ENCODE measurements at places on chromosomes 7 and 10.

DNA sequence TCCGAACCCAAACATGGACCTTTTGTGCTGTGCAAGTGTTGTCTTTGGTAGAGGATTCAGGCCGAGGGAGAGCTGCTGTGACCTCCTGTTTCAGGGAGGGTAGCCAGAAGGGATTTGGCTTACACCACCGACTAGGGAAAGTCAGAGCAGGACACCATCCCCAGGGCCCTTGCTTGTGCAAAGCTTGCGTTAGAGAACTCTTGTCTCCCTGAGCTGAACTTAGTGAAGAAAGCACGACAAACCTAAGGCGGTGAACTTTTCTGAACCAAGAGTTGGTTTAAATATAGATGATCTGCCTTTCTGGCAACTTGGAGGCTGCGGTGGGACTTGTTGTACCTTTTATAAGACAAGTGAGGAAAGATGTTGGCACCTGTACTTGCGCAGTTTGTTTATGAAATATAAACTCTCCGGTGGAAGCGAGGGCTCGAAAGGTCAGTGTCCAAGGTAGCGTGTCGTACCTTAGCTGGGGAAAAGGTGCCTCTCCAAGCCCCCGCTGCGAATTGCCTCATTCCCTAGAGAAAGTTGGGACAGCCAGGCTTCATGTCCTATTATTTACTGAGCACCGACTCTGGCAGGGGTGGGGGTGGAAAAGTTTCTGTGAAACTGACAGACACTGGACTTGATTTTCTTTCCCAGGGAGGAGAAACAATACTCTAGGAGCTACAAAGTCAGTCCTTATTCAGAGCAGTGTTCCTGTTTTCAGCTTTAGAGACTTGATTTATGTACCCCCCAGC lies 31.6 kb downstream of the WBP1L start:
- DNase-seq: no peak

- no peak for DNase-seq
Observed at GRCh38 chr10:4977025-4977424, 13.8 kb downstream of the AKR1C1 start.

- DNase-seq: no peak
Observed at GRCh38 chr10:44995914-44996669, 4.6 kb upstream of the ZNF22 start.

DNA sequence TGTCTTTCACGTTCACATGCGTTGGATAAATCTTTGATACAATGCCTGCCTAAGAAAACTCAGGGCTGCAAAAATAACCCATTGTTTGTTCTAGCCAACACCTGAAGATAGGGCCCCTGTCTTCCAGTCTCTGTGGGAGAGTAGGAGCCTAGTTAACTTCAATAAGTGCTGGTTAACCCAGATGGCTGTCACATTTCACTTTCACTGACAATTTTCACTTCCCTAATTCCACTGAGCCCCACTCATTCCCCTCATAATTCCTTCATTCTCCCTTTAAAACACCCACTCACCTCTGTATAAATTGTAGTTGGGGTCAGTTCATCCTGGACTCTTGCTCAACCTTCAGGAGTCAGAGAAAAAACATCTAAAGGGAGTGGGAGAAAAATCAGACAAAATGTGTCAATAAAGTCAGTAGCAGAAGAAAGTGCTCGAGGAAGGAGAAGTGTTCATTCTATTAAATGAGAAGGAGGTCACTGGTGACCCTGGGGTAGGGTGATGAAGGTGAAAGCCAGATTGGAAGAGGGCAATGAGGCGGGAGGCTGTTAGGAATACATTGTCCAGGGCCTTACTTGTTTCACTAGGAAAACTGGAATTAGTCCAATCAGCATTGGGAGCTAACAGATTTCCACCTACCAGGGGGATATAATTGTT lies 51.2 kb upstream of the ABI1 start:
- DNase-seq: no peak

- no peak for DNase-seq
Observed at GRCh38 chr7:107166736-107167426, 1.9 kb upstream of the HBP1 start.

DNA sequence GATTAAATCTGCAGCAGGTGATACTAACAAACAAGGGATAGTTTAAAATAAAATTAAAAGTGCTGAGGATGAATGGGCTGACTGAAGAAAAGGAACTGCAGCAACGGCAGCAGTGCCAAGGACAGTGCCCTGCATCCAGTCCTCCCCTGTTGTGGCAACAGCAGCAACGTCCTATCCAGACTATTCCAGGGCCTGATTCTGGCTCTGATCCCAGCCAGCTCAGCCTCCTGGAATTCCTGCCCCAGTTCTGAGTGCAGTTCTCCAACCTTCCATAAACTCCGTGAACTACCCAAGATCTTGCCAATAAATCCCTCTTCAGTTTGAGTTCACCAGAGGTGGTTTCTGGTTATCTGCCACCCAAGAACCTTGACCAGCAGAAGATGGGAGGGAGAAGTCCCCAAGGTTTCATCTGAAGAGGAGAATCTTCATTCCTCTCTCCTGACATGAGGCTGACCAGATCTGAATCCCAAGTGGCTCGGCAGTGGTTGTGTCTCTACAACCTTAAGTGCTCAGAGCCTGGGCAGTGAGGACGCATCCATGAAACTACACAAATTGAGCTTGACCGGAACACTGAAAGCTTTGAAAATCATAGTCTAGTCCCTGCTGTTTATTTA lies 115.8 kb downstream of the SORBS1 start:
- no peak for DNase-seq

- no peak for DNase-seq
Observed at GRCh38 chr7:78777829-78778228, 675.6 kb downstream of the MAGI2 start.

DNA sequence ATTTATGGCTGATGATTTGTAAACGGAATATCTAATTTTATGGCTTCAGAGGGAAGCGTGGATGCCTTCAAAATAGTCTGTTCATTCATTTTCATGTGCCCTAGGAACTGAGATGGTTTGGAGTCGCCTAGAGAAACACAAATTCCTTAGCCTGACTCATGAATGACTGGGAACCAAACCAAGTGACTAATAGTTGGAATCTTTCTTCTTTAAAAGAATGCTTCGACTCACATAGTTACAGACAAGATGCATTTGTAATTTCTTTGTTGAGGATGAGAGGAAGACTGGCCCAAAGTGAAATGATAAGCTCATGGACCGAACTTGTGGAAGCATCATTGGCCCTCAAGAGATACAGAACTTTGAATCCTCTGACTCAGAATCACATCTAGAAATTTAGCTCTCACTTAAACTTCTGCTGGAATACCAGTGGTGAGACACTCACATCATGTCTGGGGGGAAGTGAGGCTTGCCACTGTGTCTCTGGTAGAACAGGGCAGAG lies 1107.2 kb downstream of the NRG3 start:
- no peak for DNase-seq

DNA sequence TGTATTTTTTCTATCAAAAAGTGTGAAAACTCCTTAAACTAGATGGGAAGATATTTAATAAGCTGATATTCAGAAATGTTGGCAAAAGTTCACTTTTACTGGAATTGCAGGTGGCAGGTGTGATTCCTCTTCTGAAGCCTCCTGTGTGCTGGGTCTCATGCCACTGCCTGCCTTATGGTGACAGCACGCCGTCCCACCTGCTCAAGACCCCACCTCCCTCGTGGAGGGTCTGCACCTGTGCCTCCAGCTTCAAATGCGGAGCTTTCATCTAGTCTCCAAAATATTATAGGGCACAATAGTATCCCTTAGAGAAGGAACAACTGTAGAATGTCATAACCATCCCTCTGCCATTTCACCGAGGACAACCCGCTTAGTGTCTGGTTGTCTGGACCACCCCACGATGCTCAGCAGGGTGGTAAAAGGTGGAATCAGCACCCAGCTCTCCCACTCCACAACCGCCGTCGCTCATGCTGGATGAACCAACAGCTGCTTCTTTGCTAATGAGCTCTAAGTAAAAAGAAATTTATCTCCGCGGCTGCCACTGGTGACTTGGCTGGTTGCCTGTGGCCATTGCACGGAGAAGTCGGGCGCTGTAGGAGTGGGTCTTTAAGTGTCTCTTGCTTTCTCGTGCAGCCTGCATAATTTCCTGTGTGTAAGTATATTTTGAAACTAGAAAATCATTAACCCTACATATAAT lies 119.3 kb upstream of the TCERG1L start:
- DNase-seq: no peak

DNA sequence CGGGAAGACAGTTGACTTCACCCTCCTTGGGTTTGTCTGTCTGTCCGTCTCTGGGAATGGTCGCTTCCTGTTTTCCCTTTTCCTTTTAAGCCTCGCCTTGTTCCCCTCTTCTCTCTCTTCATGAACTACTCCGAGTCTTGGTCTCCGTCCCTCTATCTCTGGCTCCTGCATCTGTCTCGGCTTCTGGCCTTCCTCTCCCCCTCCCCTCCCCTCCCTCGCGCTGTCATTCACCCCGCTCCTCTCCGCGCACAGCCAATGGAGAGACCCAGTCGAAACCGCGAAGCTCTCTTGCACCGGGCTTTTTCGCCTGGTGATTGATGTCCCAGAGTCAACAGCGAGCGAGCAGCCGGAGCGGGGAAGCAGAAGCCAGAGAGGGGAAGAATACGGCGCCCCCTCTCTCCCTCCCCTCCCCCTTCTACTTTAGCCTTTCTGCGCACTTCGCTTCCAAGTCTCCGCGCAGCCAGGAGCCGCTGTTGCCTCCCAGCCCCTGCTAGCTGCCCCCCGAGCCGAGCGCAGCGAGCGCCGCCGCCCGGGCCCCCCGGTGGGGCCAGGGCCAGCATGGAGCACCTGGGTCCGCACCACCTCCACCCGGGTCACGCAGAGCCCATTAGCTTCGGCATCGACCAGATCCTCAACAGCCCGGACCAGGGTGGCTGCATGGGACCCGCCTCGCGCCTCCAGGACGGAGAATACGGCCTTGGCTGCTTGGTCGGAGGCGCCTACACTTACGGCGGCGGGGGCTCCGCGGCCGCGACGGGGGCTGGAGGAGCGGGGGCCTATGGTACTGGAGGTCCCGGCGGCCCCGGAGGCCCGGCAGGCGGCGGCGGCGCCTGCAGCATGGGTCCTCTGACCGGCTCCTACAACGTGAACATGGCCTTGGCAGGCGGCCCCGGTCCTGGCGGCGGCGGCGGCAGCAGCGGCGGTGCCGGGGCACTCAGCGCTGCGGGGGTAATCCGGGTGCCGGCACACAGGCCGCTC lies at the start of gene TLX1:
TSS of gene TLX1 (plus strand) at position 317 of the 978 bp plus-strand sequence. CDS start at position 559, 242 bp downstream.
- DNase-seq: no peak

GRCh38 chr10:77820349-77820748 lies 106.2 kb downstream of the DLG5 start:
- DNase-seq: no peak

GRCh38 chr7:113805976-113806375 lies 112.8 kb downstream of the PPP1R3A start:
- no peak for DNase-seq

DNA sequence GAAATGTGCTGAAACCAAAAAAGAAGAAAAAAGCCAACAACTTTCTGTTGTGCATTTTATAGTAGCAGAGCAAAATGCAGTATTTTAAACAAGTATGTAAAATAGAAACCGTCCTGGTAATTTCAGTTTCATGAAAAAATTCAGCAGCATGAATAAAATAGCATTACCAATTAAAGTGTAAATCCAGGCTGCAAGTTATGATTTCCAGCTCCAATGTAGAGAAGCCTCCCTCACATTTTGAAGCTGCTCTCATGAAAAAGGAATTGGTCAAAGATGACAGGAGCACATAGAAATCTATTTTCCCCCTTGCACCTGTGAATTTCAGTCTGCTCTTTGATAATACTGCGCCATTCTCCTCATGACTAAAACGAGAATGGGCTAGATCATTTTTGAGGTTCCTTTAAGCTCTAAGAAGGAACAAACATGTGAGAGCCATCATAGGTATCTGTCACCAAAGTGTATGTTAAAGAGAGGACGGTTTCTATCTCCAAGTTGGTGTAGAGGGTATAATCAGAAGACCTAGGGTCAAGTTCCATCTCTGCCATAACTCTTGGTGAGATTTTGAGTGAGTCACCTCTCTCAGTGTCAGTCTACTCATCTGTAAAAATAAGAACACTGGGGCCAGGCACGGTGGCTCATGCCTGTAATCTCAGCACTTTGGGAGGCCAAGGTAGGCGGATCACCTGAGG lies 107.5 kb downstream of the MTPAP start:
- no peak for DNase-seq

- peak; percentile 81 for DNase-seq
Observed at GRCh38 chr10:13160934-13161856, at the start of gene MCM10. MCM10 (plus strand) TSS chr10:13161558; CDS start chr10:13164203, 2,645 bp downstream.

DNA sequence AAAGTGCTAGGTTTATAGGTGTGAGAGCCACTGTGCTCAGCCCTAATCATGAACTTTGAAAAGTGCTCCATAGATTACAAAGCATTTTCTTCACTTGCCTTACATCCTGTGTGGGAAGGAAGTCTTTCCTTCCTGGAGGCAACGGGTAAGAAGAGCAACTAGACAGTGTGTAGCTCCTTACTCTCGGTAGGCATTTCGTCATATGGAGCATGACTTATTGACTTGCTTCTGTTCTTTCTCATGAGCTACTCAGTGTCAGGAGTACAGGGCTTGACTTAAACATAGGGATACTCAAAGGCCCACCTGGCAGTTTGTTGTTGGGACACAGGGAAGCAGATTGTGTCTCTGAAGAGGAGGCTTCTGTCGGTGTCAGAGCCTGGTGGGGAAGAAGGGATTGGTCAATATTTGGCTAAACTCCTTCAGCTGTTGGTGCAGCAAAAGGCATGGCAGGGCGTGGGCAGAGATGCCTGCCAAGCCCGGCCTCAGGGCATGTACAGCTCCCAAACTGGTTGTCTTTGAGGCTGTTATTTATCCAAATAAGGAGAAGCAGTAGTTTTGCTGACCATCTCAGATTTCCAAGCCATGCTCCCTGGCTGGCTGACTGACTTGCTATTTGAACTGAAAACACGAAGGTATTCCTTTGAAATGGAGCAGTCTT lies 248.9 kb downstream of the KIAA1217 start:
- DNase-seq: no peak

- no peak for DNase-seq
Observed at GRCh38 chr7:7698930-7699329, 19.5 kb downstream of the RPA3 start.

- DNase-seq: no peak
Observed at GRCh38 chr10:58755340-58755610, 242.6 kb downstream of the BICC1 start.

GRCh38 chr10:132994185-132994796 lies 51.9 kb upstream of the CFAP46 start:
- no peak for DNase-seq

DNA sequence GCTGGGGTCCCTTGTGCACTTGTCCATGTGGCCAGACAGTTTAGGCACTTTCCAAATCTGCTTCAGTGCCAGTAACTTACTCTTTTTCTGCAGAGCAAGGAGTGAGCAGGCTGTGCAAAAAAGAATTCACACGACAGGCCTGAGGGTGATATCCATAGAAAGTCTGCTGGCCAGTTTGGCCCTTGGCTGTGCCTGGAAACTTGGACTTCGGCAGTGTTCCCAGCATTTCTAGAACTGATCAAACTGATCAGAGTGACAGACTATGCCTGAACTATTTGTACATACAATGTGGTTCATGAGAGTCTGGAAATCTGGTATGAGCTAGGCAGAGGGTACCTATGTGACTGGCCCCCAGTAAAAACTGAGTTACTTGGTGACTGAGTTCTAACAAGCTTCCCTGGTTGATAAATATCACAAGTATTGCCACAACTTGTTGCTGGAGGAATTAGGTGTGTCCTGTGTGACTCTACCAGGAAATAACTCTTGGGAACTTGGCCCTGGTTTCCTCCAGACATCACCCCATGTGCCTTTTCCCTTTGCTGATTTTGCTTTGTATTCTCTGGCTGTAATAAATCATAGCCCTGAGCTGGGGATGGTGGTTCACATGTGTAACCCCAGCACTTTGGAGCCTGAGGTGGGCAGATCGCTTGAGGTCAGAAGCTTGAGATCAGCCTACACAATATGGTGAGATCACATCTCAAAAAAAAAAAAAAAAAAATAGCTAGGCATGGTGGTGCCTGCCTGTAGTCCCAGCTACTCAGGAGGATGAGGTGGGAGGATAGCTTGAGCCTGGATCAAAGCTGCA lies 3.3 kb upstream of the DENND10 start:
- no peak for DNase-seq
